ENCODE measurements at places on chromosomes 1 and 21. TPM values are rescaled to one million over a fixed set of nuclear protein-coding genes. Genes with fewer than 3 reads are reported as not detected.

The ABCB10 gene
- 18.3 TPM for total RNA-seq

The LCE2A gene
- total RNA-seq, result not detected

The SMPDL3B gene
- total RNA-seq, result 0.09 TPM

The CRYBG2 gene
- total RNA-seq, result 0.36 TPM

The IGFN1 gene
- total RNA-seq, result not detected

The ATP6V1G3 gene
- not detected for total RNA-seq

The RGS5 gene
- 53.4 TPM for total RNA-seq

The NECTIN4 gene
- 0.19 TPM for total RNA-seq

The PLCH2 gene
- 0.09 TPM for total RNA-seq

The C1orf94 gene
- not detected for total RNA-seq

The LIPI gene
- total RNA-seq, result not detected

The DENND1B gene
- 3.3 TPM for total RNA-seq

The RGS16 gene
- under 0.01 TPM for total RNA-seq

The NCAM2 gene
- 0.38 TPM for total RNA-seq

The POFUT2 gene
- total RNA-seq, result 39.1 TPM

The TRIM45 gene
- 1.3 TPM for total RNA-seq

The CAMK1G gene
- total RNA-seq, result not detected

The HIVEP3 gene
- total RNA-seq, result 1.5 TPM

The RIPK4 gene
- 10.0 TPM for total RNA-seq

The TFF2 gene
- total RNA-seq, result not detected

The OR14K1 gene
- total RNA-seq, result not detected

The NGF gene
- 2.6 TPM for total RNA-seq

The LCE1D gene
- total RNA-seq, result not detected

The MTARC1 gene
- 2.2 TPM for total RNA-seq

The TCHHL1 gene
- not detected for total RNA-seq

The MRPS15 gene
- total RNA-seq, result 54.6 TPM

The C8B gene
- total RNA-seq, result not detected

The CYP4X1 gene
- 1.7 TPM for total RNA-seq

The RBM11 gene
- not detected for total RNA-seq

The FAM43B gene
- not detected for total RNA-seq

The CELA3B gene
- not detected for total RNA-seq

The WNT2B gene
- total RNA-seq, result 8.6 TPM

The OR2T5 gene
- not detected for total RNA-seq

The AK5 gene
- total RNA-seq, result 7.4 TPM

The GABPB2 gene
- 6.6 TPM for total RNA-seq

The CD34 gene
- total RNA-seq, result 51.4 TPM

The FMO4 gene
- 0.47 TPM for total RNA-seq

The BNIPL gene
- under 0.01 TPM for total RNA-seq

Measured in endothelial cell of coronary artery (primary cell).